ENCODE measurements at places on chromosomes 7 and 10. TPM values are rescaled to one million over a fixed set of nuclear protein-coding genes. Genes with fewer than 3 reads are reported as not detected.

DNA sequence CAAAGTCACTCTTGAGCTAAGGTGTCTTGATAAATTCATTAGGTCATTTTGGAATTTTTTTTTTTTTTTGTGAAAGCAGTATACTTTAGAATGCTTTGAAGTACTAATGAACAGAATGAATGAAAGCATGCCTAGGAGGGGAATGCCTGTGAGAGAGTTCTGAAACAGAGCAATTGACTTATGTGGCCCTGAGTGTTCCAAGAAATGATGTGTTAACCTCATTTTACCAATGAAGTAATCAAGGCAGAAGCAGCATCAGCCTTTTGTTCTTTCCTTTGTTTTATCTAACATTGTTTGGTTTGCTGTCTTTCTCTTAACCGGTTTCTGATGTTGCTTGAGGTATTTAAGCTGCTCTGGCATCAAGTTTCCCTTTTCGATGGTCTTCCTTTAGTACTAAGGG lies 154.6 kb upstream of the HGF start:
- no peak overlapping the region for H3K4me3 ChIP-seq
- H3K36me3 ChIP-seq, result no peaks in the 10 kb centered on the region
- DNase-seq, result no peak
- no peaks in the 10 kb centered on the region for H3K4me1 ChIP-seq

DNA sequence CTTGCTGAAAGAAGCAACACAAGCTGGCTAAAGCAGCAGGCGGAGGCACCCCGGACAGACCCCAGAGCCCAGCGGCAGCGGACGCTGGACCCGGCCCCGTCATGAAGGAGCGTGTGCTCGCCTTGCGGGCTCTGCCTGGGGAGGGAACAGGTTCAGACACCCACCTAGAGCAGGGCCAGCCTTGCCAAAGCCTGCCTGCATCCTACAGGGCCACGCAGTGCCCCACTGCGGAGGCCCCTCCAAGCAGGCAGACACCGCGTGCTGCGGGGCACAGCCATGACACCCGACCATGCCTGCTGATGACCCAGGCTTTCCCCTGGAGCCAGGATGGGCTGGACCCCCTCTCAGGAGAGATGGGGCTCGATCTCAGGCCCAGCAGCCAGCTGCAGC lies 91.7 kb downstream of the MAD1L1 start:
- no peaks in the 10 kb centered on the region for H3K27me3 ChIP-seq
- no peak overlapping the region for H3K27ac ChIP-seq
- no peaks in the 10 kb centered on the region for H3K4me1 ChIP-seq
- no peak for DNase-seq
- H3K4me3 ChIP-seq, result no peak overlapping the region
- H3K36me3 ChIP-seq, result peaks cover 11% of the 10 kb centered on the region

DNA sequence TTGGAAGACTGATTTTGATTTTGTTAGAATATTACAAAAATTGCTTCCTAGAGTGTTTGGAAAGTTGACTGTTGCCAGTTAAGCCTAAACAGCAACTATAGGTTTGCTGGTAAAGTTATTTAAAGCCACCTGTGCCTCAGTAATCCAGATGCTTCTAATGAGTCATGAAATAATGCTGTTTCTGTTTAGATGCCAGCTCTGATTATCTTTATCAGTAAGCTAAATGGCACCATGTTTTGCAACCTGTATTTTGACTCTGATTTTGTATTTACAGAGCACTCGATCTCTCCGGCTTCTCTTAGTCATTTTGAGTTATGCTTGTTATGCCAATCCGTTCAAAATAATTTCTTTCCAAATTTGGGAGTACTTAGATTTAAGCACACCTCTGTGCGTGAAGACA lies 366.1 kb downstream of the EXOC4 start:
- H3K36me3 ChIP-seq, result no peaks in the 10 kb centered on the region
- H3K4me3 ChIP-seq, result no peak overlapping the region
- no peak for DNase-seq

DNA sequence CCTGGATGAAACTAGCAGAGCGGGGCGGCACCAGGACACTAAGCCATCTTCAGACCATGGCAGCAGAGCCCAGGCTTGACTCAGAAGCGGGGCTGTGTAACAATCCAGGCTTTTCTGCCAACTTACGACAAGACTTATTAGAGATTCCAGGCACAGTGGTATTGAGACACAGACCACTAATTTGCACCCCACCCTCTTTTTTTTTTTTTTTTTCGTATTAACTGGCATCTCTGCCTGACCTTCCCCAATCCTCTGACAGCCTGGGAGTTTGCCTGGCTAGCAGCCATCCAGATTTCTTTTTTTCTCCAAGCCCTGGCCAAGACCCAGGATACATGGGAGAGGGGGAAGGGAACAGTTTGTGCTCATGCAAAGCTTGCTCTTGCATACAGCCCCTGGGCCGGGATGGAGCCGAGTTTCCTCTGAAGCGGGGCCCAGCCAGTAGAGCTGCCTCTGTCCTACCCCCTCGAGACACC lies 182.4 kb downstream of the PLXNA4 start:
- H3K4me3 ChIP-seq, result no peak overlapping the region
- DNase-seq, result peak; percentile 81
- H3K27ac ChIP-seq, result peak overlapping the region; percentile 47
- H3K36me3 ChIP-seq, result no peaks in the 10 kb centered on the region

GRCh38 chr7:2299131-2299829 lies 15.0 kb downstream of the SNX8 start:
- no peaks in the 10 kb centered on the region for H3K36me3 ChIP-seq
- H3K27ac ChIP-seq, result peak overlapping the region; percentile 39
- no peaks in the 10 kb centered on the region for H3K27me3 ChIP-seq
- H3K4me1 ChIP-seq, result peaks cover 7% of the 10 kb centered on the region
- no peak overlapping the region for H3K4me3 ChIP-seq

- no peak overlapping the region for H3K4me3 ChIP-seq
- H3K27ac ChIP-seq, result no peak overlapping the region
- no peaks in the 10 kb centered on the region for H3K36me3 ChIP-seq
- no peaks in the 10 kb centered on the region for H3K27me3 ChIP-seq
- H3K4me1 ChIP-seq, result no peaks in the 10 kb centered on the region
These were observed 97.8 kb upstream of the PRPS1L1 start for GRCh38 chr7:18125476-18125875.

DNA sequence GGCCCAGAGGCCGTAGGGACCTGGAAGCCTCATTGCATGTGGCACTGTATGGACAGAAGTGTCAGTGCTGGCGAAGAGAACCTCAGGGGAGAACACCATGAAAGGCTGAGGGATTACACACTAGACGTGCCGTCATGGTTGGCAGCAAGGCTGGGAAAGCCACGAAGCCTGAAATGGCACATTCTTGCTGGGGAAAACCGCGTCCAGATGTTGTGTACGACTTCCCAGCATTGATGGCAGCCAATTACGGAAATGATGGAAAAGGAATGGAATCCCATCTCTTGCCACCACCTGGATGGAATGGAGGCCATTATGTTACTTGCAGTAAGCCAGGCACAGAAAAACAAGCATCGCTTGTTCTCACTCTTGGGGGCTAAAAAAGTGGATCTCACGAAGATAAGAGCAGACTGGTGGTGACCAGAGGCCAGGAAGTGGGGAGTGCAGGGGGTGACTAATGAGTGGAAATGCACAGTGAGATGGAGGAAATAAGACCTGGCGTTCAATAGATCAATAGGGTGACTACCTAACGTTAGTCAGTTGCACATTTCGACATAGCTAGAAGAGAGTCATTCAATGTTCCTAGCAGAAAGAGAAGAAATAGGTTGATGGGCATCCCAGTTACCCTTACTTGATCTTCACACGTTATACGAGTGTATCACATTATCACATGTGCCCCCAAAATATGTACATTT lies 14.6 kb upstream of the PWWP2B start:
- H3K4me3 ChIP-seq, result no peak overlapping the region
- H3K4me1 ChIP-seq, result peaks cover 5% of the 10 kb centered on the region
- DNase-seq, result no peak
- no peaks in the 10 kb centered on the region for H3K27me3 ChIP-seq

GRCh38 chr10:125014836-125015355 lies 73.0 kb downstream of the ZRANB1 start:
- no peaks in the 10 kb centered on the region for H3K4me1 ChIP-seq
- H3K4me3 ChIP-seq, result no peak overlapping the region
- no peaks in the 10 kb centered on the region for H3K36me3 ChIP-seq
- peak overlapping the region; percentile 82 for H3K27ac ChIP-seq
- no peaks in the 10 kb centered on the region for H3K27me3 ChIP-seq

DNA sequence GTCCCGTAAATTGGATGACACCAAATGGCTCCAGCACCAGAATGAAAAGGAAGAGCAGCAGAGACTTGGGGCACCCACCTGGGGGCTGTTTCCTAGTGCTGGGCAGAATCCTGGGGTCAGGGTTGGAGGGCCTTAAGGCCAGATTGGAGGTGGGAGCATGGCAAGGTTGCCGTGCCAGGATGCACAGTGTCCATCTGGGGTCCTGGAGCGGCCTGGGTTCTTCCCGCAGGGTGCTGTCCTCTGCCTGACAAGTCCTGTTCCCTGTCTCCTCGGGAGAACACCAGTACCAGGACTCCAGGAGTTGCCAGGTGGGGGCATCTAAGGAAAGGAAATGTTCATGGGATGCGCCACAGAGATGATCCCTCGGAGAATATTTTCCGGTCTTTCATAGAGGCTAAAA lies 42.8 kb downstream of the MGMT start:
- no peaks in the 10 kb centered on the region for H3K4me1 ChIP-seq
- H3K36me3 ChIP-seq, result no peaks in the 10 kb centered on the region
- no peak for DNase-seq
- no peak overlapping the region for H3K27ac ChIP-seq

- no peaks in the 10 kb centered on the region for H3K36me3 ChIP-seq
- no peak overlapping the region for H3K27ac ChIP-seq
These were observed 20.6 kb upstream of the RASSF4 start for GRCh38 chr10:44938956-44939355.

DNA sequence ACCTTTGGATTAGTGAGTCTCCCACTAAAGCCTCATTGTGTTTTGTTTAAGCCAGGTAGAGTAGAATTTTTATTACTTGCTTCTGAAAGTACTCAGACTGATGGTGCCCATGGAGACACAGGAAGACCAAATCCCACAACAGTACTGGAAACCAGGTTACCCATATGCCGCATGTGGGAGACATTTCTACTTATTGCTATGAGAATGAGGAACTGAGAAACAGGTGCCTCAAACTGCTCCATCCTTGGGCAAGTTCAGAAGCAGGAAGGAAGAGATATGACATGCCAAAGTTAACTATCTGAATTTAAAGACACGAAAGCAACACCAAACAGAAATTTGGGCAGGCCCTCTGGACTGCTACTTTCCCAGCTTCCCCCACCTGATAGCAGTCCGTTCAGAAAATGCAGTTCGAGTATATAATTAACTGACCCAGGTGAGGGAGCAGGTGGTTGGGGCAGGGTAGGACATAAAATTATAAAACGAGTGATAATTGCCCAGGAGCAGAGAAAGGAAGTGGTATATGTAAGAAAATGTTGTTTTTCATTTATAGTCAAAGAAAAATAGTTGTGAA lies 382.3 kb upstream of the MTPN start:
- no peaks in the 10 kb centered on the region for H3K4me1 ChIP-seq
- H3K27ac ChIP-seq, result no peak overlapping the region
- DNase-seq, result no peak
- no peaks in the 10 kb centered on the region for H3K27me3 ChIP-seq
- H3K36me3 ChIP-seq, result no peaks in the 10 kb centered on the region
- no peak overlapping the region for H3K4me3 ChIP-seq

DNA sequence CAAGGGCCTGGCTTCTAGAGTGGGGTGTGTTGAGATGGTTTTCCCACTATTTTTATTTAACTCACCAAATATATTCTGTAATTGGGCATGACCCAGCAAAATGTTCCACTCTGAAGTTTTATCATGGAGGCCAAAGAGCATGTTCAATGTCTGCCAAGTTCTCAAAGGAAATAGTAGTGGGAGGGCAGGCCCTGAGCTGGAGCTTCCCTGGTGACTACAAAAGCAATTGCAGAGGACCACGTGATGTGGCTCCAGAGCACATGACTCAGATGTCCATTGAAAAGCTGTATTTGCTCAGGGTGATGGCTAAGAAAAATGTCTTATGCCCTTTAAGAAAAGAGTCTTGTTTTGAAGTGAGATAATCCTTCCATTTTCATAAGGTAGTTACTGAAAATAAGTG lies 1024.8 kb downstream of the LRMDA start:
- no peak overlapping the region for H3K4me3 ChIP-seq
- H3K27ac ChIP-seq, result peak overlapping the region; percentile 18
- peak; percentile 74 for DNase-seq
- no peaks in the 10 kb centered on the region for H3K27me3 ChIP-seq
- H3K4me1 ChIP-seq, result no peaks in the 10 kb centered on the region

DNA sequence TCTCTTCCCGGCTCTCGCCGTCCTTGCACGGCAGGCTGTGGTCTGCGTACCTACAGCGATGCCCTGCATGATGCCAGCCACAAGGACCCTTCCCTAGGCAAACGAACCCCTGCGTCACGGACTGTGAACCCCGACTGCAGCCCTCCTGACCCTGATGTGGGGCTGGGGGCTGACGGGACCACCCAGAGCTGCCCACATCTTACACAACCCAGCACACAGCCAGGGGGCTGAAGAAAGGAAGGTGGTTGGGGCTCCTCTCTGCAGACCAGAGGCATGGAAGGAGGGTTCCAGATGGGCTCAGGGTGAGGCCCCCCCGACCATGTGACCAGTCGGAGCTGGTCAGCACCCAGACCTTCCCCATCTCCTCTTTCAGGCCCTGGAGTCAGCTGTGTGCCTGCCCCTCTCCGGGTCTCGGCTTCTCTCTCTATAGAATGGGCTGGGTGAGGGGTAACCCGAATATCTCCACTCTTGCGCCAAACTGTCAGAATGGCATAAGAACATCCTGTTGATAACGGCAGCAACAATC lies 41.4 kb downstream of the EBF3 start:
- no peaks in the 10 kb centered on the region for H3K27me3 ChIP-seq
- no peak overlapping the region for H3K27ac ChIP-seq
- no peaks in the 10 kb centered on the region for H3K4me1 ChIP-seq

DNA sequence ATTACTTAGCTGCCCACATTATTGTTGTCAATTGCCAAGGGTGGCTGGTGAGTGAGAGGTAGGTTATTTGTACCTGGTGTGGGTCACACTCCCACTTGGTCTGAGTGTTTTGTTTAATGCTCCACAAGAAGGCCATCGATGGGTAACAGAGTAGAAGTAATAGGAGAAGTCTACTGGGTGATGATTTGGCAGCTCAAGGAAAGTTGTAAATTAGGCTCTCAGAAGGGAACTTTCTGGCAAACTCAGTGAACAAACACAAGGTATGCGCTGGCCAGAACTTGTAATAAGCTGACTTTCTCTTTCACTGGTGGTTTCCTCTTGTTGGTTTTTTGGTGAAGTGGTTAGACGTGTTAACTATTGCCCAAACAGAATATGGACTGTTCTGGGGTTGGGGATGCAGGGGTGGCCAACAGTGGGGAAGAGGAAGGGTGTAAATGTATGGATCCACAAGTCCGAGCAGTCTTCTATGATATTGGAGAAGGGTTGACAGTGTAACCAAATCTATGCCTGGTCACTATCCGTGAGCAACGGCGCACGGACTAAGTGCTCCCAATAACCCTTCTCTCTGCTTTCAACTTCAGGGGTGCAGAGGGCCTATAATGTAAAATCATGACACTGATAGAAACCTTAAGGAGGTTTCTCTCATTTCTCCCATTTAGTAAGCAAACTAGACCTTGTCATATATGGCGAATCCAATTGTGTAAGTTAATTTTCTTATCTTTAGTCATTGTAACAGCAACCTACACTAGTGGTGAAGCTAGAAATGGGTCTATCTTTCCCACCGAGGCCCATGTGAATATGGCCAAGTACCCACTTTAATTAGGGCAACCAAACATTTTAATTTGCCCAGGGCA lies 212.8 kb downstream of the PTEN start:
- no peak overlapping the region for H3K27ac ChIP-seq
- no peaks in the 10 kb centered on the region for H3K4me1 ChIP-seq

Gene STRIP2
- 11.3 TPM for total RNA-seq

Gene CTAGE8
- not detected for total RNA-seq

Gene SUGCT
- 5.4 TPM for total RNA-seq

Gene PRR15
- total RNA-seq, result 4.2 TPM

Gene SPACDR
- not detected for total RNA-seq

Gene NYAP1
- 0.37 TPM for total RNA-seq

Gene NOD1
- 11.2 TPM for total RNA-seq

Gene MOGAT3
- not detected for total RNA-seq

Gene ALOX5
- 6.3 TPM for total RNA-seq

Gene C10orf143
- 0.93 TPM for total RNA-seq

Gene SLC26A5
- total RNA-seq, result not detected

All from right atrium auricular region (tissue), 2 donors.